Substantia nigra (tissue), 51 donors: ENCODE measurements at places on chromosomes 11 and 22.

- no peak for DNase-seq
Observed at GRCh38 chr11:33475993-33476392, 218.8 kb downstream of the HIPK3 start.

- DNase-seq: no peak
Observed at GRCh38 chr11:19117760-19118097, 761 bp downstream of the ZDHHC13 start.

GRCh38 chr11:44970293-44970692 lies 19.6 kb upstream of the TP53I11 start:
- DNase-seq: no peak

DNA sequence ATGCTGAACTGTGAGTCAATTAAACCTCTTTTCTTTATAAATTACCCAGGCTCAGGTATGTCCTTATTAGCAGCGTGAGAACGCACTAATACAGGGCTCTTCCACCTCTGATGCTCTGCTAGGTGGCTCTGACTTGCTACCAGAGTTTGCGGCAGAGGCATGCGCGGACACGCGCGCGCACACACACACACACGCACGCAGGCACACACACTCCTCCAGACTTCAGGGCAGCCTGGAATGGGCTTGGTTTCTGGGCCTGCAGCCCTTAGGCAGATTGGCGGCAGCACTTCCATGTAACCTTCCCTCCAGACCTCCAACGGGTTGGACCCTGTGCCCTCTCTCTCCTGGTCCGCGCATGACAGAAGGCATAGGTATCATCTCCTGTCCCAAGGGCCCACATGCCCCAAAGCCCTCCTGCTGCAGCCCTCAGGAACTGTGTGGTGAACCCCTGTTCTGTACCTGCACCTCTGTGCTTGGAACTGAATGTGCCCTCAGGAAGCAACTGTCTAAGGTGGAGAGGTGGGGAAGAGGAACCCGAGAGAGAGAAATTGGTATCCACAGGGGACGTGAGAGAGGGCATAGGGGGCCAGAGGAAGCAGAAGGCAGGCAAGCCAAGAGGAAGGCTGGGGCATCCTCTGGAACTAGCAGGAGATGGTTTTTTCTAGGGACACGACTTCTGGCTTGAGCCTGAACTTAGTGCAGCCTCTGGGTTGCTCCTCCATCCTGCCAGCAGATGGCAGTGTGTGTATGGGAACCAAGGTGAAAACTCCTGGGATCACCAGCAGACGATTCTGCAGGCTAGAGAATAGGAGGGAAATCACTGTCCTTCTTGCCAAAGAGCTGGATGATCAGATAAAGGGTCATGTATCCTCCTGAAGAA lies 23.4 kb upstream of the RIC3 start:
- DNase-seq: peak; percentile 60

GRCh38 chr11:74743640-74744039 lies 5.0 kb upstream of the RNF169 start:
- DNase-seq: no peak

- DNase-seq: no peak
Observed at GRCh38 chr11:13468750-13469149, 5.7 kb upstream of the BTBD10 start.

DNA sequence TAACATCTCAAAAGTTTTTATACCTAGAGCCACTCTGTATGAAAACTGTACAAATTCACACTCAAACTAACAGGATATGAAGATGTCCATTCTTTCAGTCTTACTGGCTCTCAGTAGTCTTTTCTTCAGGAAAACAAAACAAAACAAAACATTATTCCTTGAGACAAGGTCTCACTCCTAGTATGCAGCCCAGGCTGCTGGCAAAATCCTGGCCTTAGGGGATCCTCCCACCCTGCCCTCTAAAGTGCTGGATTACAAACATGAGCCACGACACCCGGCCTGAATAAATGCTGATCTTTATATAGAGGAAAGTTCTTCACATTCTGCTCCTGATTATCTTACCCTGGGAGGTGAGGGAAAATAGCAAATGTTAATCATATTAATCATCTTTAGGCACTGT lies 5.1 kb downstream of the APOL2 start:
- no peak for DNase-seq

- DNase-seq: no peak
Observed at GRCh38 chr11:26943636-26944035, 50.3 kb upstream of the FIBIN start.

DNA sequence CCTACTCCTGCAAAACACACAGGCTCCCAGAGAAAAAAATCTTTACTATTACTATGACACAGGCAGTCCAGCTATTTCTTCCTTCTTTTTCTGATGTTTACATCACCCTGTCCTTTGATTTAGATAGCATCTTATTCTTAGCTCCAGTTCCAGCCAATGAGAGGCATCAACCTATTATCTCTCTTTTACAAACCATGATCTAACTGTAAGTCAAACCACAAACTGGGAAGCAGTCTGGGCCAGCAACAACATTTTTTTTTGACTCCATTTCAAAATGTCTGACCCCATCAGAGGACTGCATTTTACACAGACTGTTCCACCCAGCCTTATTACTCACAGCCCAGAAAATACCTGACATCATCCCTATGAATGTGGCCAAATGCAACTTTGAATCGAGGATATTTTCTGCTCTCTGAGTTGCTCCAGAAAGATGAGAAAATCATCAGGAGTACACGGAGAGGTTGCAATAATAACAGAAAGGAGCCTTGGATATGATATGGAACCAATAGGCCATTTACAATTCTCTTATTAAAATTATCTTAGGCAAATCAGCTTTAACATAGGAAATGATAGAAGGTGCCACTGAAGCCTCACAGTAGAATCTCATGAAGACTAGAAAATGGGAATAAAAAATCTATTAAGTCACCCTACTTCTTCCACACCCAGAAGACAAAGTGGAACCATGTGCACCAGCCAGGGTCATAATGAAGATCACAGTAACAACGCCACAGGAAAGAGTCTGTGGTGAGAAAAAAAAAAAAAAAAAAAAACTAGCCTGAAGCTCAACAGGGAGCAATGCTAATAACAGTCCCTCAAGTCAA lies 21.2 kb downstream of the TBRG1 start:
- no peak for DNase-seq

DNA sequence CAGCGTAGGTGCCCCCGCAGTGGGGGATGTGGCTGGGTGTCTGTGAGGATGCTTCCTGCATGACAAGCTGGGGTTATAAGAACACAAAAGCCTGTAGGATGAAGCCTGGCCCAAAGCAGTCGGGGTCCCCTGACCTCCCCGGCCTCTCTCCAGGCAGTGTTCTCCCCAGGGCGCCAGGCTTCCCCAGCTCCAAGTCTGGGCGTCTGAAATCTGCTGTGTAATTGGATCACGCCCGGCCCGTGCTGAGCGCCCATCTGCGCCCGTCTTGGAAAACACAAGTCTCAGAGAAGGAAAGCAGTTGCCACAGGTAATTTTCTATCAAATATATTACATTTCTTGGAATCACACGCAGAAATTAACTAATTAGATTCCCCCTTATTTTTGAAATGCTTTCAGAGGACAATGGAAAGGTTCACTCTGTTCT lies 233.3 kb downstream of the CTTN start:
- DNase-seq: no peak

DNA sequence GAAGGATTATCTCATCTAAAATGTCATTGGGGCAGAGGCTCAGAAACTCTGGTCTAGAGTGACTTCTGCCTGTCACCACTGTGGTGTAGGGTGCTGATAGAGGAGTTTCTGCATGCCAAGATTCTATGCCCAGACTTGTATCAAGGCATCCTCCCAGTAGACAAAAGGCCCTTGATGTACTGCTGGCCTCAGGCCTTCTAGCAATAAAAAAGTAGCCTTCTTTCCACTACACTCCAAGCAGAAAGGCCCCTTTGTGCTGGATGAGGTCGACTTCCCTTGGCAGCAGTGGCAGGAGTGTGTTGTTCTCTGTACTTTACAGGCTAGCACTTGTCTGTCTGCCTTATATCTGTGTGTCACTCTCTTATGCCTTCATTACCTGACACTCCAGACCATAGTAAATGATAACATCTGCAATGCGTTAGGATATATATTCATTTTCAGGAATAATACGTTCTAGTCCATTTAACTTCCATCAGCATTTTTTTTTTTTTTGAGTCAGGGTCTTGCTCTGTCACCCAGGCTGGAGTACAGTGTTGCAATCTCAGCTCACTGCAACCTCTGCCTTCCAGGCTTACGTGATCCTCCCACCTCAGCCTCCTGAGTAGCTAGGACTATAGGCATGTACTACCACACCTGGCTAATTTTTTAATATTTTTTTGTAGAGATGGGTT lies 49.5 kb upstream of the RRM1 start:
- DNase-seq: peak; percentile 25

DNA sequence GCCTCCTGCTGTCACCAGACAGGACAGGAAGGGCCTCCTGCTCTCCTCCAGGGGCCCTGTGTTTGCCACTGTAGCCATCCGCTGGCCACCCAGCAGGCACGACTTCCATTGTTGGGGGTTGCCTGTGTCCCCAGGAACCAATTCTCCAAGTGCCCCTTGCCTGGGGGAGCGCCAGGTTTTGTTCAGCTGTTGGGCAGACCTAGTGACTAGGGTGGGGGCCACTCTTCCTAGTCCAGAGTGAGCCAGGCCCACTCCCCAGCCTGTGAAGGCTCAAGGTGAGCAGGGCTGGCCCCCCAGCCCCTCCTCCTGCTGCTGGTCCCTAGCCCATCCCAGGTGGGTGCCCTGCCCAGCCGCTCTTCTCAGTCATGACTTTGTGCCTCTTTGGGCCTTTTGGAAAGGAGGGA lies 30.9 kb downstream of the OSBPL5 start:
- no peak for DNase-seq

GRCh38 chr11:17513853-17514252 lies 30.4 kb downstream of the USH1C start:
- no peak for DNase-seq

DNA sequence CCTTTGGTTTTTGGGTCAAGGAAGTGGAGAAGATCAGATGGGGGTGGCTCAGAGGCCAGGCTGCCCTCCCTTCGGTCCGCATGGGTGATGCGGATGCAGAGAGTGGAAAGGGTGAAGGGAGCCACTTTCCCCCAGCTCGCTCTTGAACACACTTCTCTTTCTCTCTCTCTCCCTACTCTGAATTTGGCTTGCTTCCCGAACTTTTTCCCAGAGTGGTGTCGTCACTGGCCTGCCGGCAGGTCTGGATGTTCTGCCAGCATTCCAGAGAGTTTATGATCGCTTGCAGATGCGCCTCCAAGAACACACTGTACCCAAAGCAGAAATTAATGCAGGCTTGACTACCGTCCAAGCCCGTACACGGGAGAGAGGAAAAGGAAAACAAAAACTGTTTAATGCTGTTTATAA lies 103.2 kb downstream of the ZBTB16 start:
- DNase-seq: peak; percentile 53

DNA sequence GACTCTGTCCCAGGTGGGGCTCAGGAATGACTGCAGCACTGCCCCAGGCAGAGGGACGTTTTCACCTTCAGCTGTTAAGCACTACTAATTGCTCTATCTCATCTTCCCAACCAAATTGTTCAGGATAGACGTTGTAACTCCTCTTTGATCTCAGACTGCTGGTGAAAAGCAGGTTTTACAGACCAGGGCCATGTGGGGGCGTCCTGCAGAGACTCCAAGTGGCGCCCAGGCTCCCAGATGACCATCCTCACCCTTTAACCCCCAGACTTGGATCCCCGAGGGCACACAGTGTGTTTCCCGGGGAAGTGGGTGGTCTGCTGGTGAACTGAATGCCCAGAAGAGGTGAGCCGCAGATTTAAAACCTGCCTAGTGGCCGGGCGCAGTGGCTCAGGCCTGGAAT lies 23.9 kb downstream of the FADD start:
- no peak for DNase-seq

DNA sequence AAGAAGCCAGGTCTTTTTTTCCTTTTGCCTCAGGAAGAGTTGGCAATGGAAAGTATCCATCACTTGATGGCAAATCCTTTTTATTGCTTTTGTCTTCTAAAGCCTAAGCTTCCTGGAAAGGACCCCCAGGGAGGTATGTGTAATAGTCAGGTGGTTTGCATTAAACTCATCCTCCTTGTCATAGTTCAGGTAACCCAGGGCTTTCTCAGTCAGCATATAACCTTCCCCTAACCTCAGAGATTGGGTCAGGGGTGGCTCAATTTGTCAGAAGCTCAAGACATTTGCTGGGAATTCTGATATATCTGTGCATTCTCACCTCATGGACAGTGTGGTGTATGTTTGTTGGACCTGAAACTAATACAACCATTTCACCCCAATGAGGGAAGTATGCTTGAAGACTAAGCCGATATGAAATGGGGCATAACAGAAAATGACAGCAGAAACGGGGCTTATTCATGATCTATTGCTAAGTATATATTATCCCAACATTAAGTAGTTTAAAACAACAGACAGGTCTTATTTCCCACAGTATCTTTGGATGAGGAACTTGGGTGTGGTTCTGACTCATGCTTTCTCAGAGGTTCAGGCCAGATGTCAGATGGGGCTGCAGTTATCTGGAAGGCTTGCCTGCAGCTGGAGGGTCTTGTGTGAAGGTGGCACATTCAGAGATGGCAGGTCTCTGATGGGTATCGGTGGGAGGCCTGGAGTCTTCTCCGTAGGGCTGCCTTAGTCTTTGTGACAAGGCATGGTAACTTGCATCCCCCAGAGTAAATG lies 135.8 kb upstream of the SPON1 start:
- DNase-seq: no peak

GRCh38 chr22:38028344-38029130 lies 28.7 kb upstream of the PICK1 start:
- no peak for DNase-seq
